ENCODE measurements at places on chromosomes 1 and 21.

GRCh38 chr1:166202546-166202945 is 35.7 kb upstream of the FAM78B start:
- DNase-seq = no peak

DNA sequence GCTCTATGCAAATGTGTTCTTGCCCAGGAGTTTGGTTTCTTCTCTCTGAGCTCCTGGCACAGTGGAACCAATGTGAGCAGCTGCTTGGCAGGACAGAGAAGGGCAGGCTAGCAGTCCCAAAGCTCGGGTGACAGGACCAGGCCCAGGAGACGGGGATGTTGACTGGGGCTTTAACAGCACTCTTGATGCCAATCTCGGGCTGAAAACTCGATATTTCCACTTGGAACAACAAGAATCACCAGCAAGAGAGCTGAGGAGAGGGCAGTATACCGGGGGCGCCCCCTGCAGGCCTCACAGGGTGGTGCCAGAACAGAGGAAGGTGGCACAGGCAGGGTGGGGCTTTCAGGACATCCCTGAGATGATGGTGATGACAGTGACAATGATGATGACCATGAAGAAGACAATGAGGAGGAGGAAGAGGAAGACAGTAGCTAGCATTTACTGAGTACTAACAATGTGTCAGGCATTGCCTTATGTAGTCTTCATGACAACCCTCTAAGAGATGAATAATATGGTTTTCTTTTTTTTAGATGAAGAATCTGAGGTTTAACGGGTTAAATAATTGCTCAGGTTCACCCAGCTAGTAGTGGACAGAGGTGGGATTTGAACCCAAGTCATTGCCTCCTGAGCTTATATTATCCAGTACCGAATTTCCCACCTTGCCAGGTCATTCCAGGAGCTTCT is 2.7 kb upstream of the KCNJ9 start:
- no peak for DNase-seq

DNA sequence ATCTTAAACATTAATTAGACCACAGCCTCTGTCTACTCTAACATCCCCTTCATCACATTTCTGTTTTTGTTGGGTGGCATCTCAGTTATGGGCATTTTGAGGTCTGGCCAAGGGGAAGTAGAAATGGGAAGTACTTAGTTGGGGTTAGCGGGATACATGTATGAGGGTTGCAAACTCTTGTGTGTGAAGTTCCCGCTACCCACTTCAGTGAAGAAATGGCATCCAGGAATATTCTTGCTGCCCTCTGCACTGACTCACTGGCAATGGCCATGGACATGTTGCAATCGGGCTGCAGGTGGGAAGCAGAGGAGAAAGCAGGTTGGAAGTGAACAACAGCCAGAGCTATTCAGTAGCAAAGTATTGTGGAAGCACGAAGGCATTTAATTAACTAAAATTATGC is 7.4 kb downstream of the CD48 start:
- DNase-seq = no peak

DNA sequence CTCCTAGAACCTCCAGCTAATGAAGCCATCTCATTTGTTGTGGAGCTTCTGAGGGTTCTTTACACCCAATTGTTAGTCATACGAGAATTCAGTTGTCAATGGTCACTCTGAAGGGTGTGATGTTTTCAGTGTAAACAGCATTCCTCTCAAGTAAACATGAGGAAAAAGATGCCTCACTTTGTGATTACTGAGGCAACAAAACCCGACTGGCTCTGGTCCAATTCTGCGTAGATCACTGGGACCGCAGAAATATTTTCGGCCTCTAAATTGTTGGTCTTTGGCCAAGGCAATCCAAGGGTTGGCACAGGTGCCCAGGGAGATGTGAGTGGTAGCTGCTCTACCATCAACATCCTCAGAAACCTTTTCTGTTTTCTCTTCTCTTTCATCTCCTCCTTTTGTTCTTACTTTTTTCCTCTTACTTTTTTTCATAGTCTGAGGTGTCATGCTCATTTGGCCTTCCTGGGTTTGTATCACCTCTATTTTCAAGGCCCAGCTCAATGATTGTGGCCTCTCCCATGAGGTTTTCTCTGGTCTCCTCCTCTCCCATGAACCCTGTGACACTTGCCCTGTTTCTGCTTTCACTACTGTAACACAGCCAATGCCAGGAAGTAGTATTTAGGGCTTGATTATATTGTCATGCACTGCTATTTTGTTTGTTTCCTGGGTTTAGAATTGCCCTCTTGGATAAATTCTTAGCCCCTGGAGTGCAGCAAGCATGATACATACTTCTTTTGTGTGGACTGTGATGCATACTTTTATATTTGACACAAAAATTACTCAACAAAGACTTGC is 221.9 kb downstream of the TNR start:
- peak; percentile 79 for DNase-seq

- DNase-seq = no peak
These were observed 131.3 kb downstream of the CACHD1 start for GRCh38 chr1:64601207-64601606.

DNA sequence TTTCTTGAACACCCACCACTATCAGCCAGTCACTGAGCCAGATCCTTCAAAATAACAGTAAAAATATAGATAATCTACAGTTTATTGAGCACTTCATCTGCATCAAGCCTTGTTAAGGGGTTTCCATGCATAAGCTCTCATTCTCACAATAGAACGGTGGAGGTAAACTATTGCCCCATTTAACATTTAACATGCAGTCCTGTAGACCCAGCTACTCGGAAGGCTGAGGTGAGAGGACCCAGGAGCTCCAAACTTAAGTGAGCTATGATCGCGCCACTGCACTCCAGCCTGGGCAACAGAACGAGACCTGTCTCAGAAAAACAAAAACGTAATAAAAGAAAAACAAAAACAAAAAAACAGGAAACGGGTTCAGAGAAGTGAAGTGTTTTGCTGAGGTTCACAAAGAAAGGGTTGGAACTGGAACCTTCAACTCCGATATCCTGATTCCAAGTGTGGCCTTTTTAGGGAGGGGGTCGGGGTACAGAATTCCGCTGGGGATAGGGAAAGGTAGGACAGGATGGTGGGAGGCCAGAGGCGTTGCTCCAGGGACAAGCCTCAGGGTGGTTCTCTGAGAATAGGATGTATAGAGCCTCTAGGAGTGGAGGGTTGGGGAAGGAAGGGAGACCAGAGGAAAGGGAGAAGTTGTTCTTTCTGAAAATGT is 11.6 kb upstream of the SESN2 start:
- no peak for DNase-seq

DNA sequence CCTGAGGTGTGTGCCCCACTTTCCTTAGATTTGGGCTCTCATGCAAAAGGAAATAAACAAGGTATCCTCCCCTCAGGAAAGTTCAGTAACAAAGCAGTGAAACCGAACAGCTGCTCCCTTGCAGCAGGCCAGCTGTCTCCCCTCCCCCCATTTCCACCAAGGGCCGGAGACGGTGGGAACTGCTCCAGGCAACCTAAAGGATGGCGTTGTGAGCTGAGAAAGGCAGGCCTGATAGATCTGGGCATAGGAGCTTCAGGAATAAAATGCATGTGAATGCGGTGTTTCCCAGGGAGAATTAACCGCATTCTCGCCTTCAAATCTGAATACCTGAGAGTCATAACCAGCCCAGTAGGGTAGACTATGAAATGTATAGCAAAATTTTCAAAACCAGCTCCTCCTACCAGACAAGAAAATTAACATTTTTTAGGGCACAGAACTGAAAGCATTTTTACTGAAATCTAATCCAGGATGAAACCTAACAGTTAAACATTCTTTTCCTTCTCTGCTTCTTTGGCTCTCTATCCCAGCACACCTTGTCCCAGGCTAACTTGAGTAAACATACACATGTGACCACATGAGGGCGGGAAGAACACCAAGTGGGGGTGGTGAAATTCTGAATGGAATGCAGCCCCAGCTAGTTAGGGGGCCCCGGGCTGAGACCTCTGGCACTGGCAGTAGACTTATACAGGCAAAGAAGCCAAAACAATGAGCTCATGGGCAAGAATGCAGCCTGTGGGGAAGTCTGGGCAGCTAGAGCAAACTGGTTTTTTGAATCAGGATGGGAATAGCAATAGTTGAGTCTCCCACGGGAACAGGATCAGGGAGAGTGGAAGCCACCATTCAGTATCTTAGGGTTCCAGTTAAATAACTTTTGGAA is 11.5 kb downstream of the MCL1 start:
- peak; percentile 99 for DNase-seq

DNA sequence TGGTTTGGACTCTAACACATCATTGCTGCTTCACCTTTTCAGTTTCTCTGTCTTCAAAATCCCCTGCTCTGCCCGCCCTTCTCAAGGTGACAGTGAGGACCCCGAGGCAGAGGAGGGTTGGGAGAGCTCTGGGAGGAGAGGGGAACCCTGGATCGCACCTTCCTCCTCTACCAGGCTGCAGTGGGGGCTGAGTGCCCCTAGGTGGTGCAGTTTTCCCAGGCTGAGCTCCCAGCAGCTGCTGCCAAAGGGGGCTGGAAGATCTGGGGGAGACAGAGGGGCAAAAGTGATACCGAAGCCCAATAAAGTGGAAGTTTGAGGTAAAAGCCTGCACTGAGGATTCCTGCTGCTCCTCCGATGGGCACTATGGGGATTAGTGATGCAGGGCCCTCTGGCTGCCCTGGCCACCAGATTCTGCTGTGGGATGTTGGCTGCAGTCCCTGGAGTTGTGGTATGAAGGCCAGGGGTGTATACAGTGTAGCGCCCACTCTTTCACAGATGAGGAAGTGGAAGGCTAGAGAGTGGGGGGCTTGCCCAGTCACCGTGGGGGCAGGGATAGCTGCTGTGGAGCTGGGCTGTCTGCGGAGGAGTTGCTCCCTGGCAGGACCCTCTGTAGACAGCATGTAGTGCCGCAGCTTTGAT is 40.7 kb upstream of the SCMH1 start:
- DNase-seq = no peak

DNA sequence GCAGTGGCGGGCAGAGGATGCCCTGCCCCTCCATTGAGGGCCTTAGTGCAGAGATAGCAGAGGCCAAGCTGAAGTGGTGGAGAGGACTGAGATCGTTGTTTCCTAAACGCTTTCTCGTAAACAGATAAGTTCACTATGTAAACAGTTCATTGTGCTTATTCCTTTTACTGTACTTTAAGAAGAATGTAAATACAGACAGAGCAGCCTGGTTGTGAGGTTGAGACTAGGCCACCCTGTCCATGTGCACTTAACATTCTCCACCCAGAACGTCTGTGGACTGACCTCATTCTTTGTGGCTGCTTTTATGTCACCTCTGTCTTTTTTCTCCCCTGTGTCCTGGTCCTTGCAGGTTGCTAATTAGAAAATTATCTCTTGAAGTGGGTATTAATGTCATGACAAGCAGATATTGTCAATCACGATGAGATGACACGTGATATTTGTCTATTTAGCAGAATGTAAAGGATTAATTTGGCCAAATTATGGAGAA is 8.5 kb downstream of the CENPS start:
- DNase-seq = no peak

GRCh38 chr1:77990629-77991204 is 11.8 kb upstream of the FUBP1 start:
- DNase-seq = no peak

GRCh38 chr1:15508700-15509487 is 15.1 kb downstream of the CASP9 start:
- no peak for DNase-seq

GRCh38 chr1:27719286-27720251 is 6.2 kb upstream of the FAM76A start:
- no peak for DNase-seq

DNA sequence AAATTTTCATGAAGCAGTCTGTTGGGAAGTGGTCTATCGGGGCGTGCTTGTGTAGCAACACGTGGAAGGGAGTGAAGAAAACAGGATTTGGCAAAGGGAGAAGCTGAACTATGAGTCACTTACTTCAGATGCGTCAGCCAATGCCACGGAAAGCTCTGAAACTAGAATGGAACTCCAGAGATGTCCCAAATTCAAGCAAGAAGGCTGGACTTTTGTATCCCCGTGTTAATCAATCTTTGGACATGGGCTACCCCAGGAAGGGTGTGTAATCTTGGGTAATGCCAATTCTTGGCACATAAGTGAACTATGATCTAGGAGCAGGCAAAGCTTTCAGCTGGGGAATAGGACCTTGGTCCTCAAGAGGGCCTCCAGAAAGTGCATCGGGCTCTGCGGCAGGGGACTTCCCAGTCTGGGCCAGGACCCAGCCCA is 102.6 kb downstream of the ADSS2 start:
- no peak for DNase-seq

GRCh38 chr1:11787251-11787803 is 18.4 kb downstream of the MTHFR start:
- peak; percentile 41 for DNase-seq

DNA sequence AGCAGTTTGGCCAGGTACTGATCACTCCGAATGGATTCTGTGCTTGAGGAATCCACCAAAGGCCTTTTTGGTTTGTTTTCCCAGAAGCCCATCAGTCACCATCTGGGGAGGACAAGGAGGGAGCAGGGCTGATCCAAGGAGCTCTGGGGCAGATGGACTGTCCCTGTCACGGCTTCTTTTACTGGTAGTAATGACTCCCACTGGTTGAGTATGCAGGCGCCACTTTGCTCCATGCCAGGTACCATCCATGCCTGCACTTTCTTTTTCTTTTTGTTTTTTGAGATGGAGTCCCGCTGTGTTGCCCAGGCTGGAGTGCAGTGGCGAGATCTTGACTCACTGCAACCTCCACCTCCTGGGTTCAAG is 101.7 kb downstream of the UBIAD1 start:
- no peak for DNase-seq

DNA sequence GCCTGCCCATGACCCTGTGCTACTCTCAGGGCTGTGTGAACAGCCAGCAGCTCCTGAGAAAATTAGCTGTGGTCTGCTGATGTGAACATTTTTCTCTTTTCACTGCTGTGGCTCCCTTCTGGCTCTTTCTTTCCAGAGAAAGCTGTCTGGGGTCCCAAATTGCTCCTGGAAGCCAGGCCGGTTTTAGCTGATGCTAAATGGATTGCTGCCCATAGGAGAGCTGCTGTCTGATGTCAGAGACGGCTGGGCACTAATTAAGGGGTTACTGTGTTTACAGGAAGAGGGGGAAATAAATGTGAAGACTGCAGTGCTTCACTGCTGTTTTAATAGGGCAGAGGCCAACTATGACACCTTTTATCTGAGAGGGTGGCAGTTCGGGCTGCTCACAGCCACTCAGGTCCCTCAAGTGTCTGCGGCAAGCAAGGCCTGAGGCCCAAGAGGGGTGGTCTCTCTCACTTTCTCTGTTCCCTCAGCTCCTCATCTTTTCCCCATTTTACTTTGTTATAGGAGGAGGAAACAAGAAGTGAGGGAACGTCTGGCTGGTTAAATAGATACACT is 106.0 kb upstream of the GNG12 start:
- DNase-seq = no peak

DNA sequence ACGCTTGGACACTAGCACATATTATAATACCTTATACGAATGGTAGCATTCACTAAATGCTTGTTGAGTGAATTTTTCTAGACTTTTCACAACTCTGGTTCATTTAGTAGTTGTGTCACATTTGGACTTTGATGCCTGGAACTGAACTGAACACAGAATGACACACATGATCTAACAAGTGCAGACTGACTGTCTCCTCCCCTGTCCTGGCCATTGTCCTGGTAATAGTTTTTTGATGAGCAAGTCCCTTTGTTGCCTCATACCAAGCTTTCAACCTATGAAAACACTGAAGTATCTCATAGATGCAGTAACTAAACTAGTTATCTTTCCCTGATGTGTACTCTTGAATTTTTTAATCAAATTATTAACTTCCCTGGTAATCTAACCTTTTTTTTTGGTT is 66.4 kb downstream of the LRRC8D start:
- no peak for DNase-seq

- no peak for DNase-seq
These were observed 16.4 kb upstream of the C4BPB start for GRCh38 chr1:207072233-207072632.

GRCh38 chr1:117820694-117821381 is 108.6 kb downstream of the GDAP2 start:
- DNase-seq = no peak

All from breast epithelium (tissue), 4 donors.